ENCODE measurements at places on chromosomes 2 and 18. TPM values are rescaled to one million over a fixed set of nuclear protein-coding genes. Genes with fewer than 3 reads are reported as not detected.

DNA sequence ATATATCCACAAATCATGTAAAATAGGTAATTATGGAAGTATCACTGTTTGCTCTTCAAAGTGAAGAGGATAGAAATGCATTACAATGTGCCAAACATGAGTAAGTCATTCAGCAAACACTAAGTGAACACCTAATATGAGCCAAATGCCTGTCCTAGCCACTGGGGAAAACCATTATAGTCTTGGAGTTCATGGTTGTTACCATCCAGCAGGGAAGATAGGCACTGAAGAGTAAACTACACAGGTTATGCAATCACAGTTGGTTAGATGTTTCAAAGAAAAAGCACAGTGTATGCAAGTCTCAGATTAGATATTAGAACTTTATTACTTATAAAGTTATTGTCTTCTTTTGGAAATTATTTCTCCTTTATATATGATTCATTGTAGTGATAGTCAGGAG is 3.9 kb upstream of the SERPINB2 start:
- DNase-seq, result no peak

The LMAN1 gene
- 50.6 TPM for total RNA-seq

The COL6A3 gene
- total RNA-seq, result 84.5 TPM

The POTEC gene
- total RNA-seq, result not detected

The SPC25 gene
- 0.60 TPM for total RNA-seq

The MAP4K3 gene
- total RNA-seq, result 32.3 TPM

GRCh38 chr18:2935438-2936192 is 77.3 kb downstream of the LPIN2 start:
- DNase-seq, result no peak

- no peak for DNase-seq
These were observed 137.5 kb upstream of the RNF152 start for GRCh38 chr18:62030091-62030985.

The RAD51AP2 gene
- total RNA-seq, result 0.11 TPM

GRCh38 chr2:85655961-85656417 is 12.0 kb downstream of the SFTPB start:
- no peak for DNase-seq

The ANKRD53 gene
- total RNA-seq, result 0.54 TPM
